ENCODE measurements at places on chromosomes 2 and 18.

- DNase-seq, result no peak
These were observed 74.2 kb downstream of the DOCK10 start for GRCh38 chr2:224968051-224968450.

GRCh38 chr18:77059294-77059916 lies 73.2 kb downstream of the MBP start:
- no peak for DNase-seq

DNA sequence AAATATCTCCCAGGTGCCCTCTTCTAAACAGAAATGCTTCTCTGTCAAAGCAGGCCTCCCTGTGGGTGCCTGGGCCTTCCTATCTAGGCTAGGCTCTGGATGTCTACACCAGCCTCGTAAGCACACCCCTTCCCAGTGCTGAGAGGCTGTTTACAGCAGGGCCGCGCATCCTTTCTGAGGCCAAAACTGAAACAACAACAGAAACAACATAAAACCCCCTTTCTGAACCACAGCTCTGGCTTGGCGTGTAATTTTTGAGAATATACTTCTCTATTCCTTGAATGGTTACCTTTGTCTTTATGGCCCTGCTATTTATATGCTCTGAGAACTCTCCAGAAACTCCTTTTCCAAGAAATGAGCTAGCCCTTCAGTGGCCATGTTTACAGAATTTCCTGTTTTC lies 118.4 kb downstream of the BCL2L11 start:
- DNase-seq, result no peak

DNA sequence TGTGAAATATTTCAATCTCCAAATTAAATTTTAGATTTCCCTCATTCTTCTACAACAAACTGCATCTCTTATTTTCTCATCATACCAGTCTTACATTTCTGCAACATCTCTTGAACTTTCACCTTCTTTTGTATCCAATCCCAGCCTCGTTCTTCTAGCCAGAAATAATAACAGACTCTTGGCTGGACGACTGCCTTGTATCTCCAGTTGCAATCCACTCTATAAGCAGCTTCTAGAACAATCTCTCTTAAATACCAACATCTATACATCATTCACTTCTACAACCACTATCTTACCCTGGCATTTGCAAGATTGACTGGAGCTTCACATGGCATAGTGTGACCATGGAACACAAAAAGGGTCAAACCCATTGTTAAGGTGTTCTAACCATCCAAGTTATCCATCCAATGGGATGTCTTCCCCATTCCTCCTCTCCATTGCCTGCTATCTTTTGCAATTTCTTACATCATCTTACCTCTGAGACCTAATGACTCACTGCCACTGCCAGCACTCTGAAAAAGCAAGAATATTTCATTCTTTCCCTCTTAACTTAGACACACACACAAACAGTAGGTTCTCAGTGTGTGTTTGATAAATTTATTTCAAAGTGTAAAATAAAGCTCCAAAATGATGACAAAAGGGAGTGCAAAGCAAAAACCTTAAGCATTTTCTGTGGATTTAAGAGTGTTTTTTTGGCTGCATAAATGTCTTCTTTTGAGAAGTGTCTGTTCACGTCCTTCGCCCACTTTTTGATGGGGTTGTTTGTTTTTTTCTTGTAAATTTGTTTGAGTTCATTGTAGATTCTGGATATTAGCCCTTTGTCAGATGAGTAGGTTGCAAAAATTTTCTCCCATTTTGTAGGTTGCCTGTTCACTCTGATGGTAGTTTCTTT lies 145.6 kb downstream of the METTL4 start:
- DNase-seq, result no peak

- DNase-seq, result no peak
These were observed 23.5 kb upstream of the RPL37A start for GRCh38 chr2:216474925-216475670.

- DNase-seq, result no peak
These were observed 10.3 kb downstream of the GALNT14 start for GRCh38 chr2:31127931-31128330.

DNA sequence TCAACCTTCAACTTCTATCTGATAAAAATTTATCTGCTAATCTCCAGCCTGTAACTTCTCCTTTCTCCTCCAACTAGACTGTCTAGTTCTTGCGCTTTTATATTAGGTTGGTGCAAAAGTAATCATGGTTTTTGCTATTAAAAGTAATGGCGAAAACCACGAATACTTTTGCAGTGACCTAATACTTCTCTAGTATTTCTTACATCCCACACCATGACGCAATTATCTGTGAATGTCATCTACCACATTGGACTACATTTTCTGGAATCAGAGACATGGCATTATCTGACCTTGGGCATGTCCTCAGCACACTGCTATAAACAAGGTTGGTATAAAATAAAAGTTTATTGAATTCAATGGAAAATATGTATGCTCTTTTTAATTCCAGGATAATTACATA lies 370.2 kb upstream of the LYPD1 start:
- DNase-seq, result no peak

GRCh38 chr2:105617631-105618350 lies 126.9 kb upstream of the NCK2 start:
- DNase-seq, result no peak

DNA sequence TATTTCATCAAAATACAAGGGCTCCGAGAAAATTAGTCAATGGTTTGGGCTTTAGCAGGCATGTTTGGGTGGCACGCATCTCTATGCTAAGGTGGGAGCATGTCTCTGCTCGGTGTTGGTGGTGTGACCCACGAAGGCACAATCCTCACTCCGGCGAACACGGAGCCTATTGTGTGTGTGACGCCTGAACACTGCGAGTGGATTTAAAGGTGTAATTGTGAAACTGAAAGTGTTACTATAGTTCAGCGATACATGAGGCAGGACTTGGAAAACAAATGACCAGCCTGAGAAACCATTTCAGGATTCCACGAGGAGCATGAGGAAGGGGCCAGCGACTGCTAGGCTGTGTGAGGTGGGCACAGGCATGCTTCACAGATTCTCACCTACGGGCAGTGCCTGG lies 41.7 kb upstream of the LDLRAD4 start:
- DNase-seq, result no peak

- DNase-seq, result no peak
These were observed 5.2 kb upstream of the DNAJB2 start for GRCh38 chr2:219273937-219274336.

GRCh38 chr2:60438131-60438530 lies 115.3 kb downstream of the BCL11A start:
- no peak for DNase-seq

DNA sequence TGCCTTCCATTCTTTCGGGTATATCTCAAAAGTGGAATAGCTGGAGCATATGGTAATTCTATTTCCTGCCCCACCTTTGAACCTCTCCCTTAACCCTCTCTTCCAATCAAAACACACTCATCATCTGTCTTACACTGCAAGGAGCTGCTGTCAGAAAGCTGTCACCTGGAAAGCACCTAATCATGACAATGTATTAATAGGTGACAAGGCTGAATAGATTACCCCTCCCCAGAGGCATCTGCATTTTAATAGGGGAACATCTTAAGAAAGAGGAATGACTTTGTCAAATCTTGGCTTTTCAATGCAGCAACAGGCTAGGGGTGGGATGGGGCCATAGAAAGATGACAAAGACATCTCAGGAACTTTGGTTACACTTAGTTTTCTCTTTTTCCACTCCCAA lies 41.3 kb downstream of the CHMP3 start:
- DNase-seq, result no peak

GRCh38 chr18:58695772-58696171 lies 24.5 kb downstream of the MALT1 start:
- no peak for DNase-seq

DNA sequence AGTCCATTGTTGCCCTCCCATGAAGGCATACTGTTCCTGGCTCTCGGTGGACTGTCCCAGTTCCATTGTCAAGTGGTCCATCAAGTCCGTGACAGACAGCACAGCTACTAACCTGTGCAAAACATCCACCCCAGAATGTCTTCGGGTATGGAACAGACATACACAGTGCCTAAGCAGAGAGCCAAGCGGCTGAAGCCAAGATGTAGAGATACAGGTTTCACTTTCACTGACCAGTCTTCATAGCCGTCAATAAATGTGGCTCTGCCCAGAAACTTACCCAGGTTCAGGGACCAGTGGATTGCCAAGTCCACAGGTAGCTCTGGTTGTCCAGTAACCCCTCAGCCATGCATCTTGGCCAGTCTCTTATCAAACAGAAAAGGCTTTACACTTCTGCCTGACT lies 10.7 kb upstream of the PAPOLG start:
- no peak for DNase-seq

GRCh38 chr2:227661025-227661649 lies 5.5 kb upstream of the SCYGR5 start:
- no peak for DNase-seq

DNA sequence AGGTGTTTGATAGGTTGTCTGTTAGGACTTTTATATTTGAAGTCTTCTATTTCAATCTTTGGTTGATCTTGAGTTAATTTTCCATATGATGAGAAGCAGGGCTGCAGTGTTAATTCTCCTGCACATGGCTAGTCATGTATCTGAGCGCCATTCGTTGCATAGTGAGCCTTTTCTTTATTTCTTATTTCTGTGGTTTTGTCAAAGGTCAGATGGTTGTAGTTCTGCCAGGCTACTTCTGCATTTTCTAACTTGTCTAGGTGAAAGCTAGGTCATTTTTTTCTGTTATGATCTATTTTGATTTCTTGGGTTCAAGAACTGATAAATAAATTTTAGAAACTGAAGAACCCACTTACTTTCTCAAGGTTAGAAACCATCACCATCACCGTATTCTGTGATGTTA lies 56.7 kb downstream of the CCDC74A start:
- no peak for DNase-seq

DNA sequence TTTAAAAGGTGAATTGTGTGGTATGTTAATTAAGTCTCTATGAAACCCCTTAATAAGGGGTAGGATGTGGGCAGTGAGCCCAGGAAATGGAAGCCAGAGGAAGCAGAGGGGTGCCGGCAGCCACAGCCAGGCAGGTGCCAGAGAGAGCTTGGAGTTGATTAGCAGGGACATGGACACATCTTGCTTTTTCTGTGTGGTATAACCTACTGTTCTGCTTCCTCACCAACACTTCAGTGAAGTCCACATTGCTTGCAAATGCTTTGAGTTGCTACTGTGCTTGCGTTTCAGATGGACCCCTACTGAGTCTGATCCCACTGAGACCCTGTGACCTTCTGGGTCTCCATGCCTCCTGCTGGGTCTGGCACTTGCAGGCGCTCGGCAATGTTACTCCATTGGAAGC lies 30.3 kb upstream of the ARHGEF4 start:
- DNase-seq, result no peak

GRCh38 chr2:231877533-231878456 lies 48.4 kb downstream of the NPPC start:
- DNase-seq, result no peak

GRCh38 chr2:103525756-103526155 lies 763.9 kb downstream of the TMEM182 start:
- DNase-seq, result no peak

GRCh38 chr2:4499316-4500030 lies 796.1 kb downstream of the DCDC2C start:
- DNase-seq, result no peak

GRCh38 chr2:112087346-112088020 lies 32.4 kb downstream of the TMEM87B start:
- no peak for DNase-seq

- no peak for DNase-seq
These were observed 86.7 kb upstream of the MSTN start for GRCh38 chr2:190149200-190149599.

DNA sequence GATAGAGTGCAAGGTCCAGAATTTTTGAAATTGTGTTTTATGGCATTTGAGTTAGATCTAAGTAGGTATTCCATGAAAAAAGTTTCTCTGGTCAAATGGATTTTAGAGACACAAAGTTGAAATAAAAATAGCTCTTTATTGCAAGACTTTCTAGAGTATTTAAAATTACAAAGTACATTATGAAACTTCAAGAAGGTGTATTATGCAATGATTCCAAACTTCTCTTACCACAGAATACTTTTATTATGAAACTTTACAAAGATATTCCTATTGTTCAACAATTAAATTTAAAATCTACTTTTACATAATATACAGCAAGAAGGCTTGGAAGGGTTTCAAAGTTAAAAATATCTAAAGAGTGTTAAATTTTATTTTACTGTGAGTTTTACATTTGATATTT lies 65.9 kb downstream of the CALCRL start:
- no peak for DNase-seq

GRCh38 chr2:10501451-10501961 lies 53.4 kb upstream of the ODC1 start:
- no peak for DNase-seq

DNA sequence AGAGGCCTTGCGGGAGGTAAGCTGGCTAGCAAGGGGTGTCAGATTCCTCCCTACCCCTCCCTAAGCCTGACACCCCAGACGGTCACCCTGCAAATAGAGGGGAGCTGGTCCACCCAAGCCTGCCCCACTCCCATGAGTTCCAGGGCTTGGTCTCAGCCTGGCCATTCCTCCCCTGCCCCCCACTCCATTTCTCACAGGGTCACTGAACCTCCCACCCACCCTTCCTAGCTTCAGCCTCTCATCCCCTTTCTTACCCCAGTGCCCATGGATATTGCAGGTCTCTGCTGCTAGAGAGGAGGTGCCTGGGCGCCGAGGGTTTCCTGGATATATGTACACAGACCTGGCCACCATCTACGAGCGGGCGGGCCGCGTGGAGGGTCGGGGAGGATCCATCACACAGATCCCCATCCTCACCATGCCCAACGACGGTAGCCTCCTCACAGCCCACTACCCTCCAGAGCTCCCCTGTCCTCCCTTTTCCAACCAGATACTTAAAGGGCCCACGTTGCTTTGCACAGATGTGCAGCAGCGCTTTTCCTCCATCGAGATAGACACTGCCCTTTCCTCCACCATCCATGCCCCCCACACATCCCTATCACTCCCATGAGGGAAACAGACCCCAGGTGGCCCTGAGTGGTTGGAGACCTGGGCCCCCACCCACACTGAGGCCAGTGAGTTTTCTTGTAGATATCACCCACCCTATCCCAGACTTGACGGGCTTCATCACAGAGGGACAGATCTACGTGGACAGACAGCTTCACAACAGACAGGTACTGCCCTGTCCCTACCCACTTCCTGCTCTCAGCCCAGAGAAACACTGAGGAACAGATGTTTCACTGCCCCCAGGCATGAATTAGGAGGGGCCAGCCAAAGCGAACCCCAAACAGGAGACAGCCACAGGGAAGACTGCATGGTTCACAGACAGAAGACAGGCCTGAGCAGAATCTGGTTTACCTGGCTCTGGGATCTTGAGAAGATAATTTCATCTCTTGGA lies 15.2 kb upstream of the ANKRD53 start:
- no peak for DNase-seq

- no peak for DNase-seq
These were observed 954 bp downstream of the CCNT2 start for GRCh38 chr2:134919341-134920210.

DNA sequence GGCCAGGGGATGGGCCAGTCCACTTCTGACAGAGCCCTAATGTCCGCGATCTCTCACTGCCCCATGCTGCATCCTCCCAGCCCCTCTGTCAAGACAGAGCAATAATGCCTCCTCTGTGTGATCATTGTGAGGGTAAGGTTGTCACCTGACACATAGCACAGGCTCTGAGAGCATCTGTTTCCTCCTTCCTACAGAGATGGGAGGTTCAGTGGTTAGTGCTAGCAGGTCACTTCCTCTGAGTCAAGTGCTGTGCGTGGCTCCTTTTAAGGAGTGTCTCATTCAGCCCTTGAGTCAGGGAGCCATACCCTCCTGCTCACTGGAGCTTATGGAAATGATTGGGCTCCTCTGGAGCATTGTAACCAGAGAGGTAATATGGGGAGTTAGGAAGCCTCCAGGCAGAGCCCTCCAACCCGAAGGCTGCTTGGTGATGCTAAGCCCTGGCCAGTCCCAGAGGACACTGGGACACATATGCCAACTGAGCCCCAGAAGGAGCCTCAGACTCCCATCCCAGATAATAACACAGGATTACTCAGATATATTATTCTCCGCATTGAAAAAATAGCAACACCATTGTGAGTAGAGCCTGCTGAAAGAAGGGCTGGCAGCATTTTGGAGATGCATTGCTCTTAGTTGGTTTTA lies 189.0 kb downstream of the GALNT1 start:
- DNase-seq, result no peak

All from activated gamma-delta T cell (primary cell).